ENCODE measurements at places on chromosomes 2 and 18.

GRCh38 chr2:145350011-145350410, 830.1 kb upstream of the ZEB2 start:
- no peak for DNase-seq

DNA sequence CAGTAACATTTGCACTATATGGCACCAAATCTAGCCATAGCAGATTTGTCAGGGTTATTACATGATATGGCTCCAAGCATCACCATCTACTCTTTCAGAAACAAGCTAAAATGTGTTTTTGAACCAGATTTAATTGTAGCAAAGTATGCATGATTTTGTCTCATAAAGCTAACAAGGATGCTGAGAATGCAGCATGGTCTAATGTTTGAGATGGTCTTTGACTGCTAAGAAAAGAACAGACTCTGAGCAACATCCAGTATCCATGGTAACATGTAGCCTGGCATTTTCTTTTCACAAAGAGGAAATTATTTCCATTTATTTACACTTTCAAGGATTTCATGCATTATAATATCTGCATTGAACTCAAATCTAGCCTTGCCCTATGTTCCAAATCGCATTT, 206.5 kb downstream of the PDE1A start:
- DNase-seq, result no peak

DNA sequence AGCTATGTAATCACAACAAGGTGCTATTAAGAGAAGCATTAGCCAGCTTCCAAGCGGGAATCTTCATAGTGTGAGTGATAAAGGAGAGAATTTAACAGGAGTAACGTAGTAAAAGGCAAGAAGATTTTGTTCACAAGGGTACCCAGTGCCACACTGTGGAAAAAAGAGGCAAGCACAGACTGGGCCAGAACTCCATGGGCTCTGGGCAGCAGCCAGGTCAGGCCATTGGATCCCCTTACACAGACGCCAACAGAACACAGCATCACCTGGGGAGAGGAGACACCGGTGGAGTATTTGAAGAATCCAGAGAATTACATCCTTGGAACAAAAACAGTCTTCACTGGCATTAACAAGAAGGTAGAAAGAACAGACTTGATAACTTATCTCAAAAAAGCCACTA, 21.2 kb downstream of the AMER3 start:
- DNase-seq, result no peak

- no peak for DNase-seq
These were observed 369.5 kb downstream of the PLCL1 start for GRCh38 chr2:198173864-198174263.

DNA sequence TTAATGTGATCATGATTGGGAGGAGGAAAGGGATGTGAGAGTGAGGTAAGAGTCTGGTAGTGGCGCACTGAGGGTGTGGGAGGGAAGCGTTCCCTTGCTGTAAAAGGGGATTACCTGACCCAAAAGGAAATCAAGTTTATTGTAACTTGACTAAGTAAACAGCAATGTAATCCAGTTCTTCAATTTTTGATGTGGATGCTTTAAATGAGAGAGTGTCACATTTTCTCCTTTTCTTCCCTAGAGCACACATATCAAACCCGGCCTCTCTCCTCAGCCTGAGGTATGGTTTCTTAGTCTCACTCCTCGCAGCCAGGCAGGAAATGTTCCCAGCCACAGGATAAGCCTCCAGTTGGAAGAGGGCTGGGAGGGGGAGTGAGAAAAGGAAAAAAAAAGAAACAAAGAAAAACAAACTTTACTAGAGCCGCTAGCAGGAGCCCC, 688 bp upstream of the ARHGAP28 start:
- DNase-seq, result no peak

- no peak for DNase-seq
These were observed 9.5 kb downstream of the CAPN14 start for GRCh38 chr2:31207790-31208189.

GRCh38 chr2:143401861-143402260, 272.6 kb downstream of the ARHGAP15 start:
- DNase-seq, result no peak

DNA sequence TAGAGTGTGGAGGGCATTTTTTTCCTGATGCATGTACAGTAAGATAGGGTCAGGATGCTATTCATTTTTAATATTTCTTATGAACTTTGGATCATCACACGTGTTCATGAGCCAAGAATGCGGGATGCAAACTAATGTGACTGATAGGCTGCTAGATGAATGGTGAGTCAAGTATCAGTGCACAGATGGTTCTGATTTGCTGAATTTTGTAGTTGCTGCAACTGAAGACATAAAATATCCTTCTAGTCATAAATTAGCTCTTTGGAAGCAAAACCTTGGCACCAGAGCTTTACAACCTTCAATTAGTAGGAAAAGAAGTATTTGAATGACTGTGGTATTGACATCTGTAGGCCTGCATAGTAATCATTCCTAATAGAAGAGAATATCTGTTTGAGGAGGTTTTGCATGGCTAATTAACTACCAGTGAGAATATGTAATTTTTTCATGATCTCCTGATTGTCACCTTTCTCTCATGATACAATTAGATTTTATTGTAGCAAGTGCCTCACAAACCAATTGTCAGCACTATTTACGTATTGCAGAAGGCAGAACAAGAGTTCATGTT, 94.0 kb downstream of the VRK2 start:
- no peak for DNase-seq

DNA sequence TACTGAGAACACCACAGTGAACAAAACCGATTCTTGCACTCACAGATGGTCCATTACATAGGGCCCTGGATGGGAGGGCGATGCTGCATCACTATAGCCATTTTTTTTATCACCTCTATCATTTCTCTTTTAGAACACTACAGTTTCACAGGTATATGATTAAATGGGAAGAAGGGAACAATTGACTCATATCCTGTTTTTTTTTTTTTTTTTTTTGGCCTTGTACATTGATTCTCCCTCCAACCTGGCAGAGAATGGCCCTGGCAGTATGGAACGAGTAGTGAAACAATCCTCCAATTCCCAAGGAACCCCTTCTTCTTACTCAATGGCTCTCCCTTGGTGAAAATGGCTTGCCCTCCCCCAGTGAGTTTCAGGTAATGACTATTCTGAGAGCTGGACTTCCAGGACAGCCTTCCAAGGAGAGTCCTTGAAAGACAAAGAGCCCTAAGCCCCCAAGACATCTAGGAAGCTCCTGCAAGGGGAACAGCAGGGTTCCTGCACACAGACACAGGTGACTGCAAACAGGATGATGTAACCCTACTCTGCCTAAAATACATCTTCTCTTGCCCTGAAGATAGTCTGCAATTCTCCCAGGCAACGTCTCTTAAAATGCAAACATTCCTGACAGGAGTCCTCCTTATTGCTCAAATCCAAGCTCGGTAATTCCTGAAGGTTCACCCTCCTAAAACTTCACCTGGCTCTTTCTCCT, 405.4 kb downstream of the SETBP1 start:
- no peak for DNase-seq

DNA sequence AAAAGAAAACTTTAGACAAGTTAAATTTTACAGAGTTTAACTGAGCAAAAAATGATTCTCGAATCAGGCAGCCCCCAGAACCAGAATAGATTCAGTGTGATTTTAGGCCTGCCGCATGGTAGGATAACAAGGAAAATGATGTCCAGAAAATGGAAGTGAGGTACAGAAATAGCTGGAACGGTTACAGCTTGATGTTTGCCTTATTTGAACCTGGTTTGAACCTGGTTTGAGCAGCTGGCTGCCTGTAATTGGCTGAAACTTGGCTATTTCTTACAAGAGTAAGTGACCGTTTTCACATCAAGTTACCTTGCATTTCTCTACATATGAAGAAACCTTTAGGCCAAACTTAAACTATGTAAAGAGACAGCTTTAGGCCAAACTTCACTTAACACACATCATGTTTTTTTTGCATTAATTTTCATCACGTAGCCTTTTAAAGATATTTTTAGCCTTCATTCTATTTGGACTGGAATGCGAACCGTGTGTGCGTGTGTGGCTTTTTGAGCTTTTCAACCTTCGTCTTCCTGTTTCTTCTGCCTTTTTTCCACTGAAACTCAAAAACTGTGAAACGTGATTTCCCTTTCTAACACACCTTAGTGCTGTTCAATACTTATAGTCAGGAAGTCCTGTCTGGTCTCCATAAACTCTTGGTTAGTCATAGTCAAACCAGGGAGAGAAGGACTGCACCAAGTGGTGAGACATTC, 4.5 kb upstream of the POLE4 start:
- DNase-seq, result no peak

- no peak for DNase-seq
These were observed 8.6 kb upstream of the PLEKHM3 start for GRCh38 chr2:208033701-208034502.

GRCh38 chr2:161160226-161161073, at the start of gene TANK:
TSS of gene TANK (plus strand) at chr2:161160428. CDS start at chr2:161179663, 19,235 bp downstream.
- DNase-seq, result peak; percentile 95

- peak; percentile 30 for DNase-seq
These were observed 728.6 kb upstream of the CDH2 start for GRCh38 chr18:28905509-28905908.

- DNase-seq, result no peak
These were observed 352.8 kb upstream of the GYPC start for GRCh38 chr2:126303113-126303512.

GRCh38 chr18:5958822-5959221, 63.5 kb upstream of the TMEM200C start:
- DNase-seq, result no peak

DNA sequence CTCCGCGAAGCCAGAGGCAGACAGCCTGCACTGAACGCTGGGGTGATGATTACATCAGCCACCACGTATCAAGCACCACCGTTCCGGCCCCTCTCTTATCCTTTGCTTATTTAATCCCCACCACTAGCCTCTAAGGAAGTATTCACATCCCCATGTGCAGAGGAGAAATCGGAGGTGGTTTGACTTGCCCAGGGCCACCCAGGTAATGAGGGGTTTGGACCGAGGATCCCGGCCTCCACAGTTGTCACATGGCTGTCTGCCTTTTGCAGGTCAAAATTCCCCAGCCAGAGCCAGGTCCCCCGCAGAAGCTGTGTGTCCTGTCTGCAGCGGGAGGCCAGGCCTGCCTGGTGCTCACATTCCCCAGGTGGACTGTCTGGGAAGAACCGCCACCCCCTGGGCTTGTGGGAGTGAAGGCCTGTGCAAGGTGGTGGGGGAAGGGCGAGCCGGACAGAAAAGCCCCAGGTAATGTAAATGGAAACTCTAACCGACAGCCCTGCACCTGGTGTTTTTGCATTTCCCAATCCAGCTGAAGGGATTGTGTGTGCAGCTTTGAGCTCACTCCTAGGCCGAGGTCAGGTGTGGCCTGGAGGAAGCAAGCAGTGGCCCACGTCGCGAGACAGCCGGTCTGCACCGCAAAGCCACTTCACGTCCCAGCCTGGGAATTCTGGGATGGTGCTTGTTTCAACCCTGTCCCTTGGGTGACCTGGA, 108.5 kb upstream of the ID2 start:
- no peak for DNase-seq

- DNase-seq, result no peak
These were observed 283.4 kb upstream of the PARD3B start for GRCh38 chr2:204261846-204262245.

GRCh38 chr2:64644458-64645382, 9.0 kb downstream of the SERTAD2 start:
- DNase-seq, result peak; percentile 91

- no peak for DNase-seq
These were observed 430.9 kb upstream of the KCNH7 start for GRCh38 chr2:163269374-163270021.

GRCh38 chr2:65377556-65378192, 54.7 kb downstream of the SPRED2 start:
- DNase-seq, result no peak

GRCh38 chr2:215967590-215968378, 45.6 kb downstream of the MREG start:
- peak; percentile 22 for DNase-seq

DNA sequence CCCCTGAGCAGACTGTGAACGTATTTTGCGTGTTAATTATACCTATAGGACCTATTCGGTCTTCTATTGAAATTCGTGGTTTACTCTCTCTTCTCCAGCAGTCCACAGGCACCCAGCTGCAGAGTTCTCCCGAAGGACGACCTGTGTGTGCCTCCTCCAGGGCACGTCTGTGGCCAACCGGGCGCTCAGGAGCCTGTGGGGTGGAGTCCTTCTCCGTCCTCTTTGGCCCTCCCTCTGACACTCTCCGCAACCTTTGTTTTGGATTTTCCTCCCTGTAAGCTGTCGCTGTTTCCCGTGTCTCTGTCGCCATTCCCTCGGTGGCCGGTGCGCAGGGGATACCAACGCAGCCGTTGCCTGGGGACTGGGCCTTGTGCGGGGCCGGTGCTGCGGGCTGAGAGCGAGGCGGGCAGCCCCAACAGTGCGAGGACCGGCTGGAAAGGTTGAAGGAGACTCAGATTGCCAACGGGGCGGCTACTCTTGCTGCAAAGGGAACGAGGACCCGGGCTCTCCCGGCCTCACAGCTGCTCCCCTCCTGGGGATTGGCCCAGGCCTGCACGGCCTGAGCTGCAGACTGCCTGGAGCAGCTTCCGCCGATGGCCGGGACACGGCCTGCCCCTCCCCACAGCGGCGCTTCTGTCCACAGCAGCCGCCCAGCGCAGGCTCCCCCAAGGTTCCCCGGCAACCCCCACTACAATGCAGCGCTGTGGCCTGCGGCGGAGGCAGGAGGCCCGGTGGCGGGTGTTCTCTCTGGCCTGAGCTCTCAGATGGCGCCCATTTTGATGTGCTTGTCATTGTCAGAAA, 221.0 kb downstream of the MTX2 start:
- DNase-seq, result no peak

DNA sequence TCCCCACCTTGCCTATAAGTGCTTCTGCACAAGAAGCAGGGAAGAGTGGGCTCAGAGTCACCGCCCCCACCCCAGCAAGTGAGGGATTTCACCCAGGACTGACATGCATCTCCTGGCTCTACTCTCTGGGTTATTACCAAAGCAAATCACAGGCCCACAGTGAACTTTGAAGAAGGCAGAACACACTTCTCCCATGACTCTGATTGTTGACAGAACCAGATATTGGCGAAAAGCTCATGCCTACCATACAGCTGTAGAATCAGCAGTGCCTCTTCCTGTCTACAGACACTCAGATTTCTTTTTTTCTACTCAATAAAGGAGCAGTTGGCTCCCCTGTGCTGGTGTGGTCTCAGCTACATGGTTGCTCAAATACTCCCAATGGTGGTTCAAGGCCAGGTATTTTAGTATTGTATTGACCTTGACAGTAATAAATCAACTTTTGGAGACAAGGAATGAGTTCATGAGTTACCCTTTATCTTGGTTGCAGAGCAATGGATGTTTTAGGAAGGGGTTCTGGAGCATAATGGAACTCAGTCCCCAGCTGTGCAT, 512.9 kb upstream of the ID2 start:
- no peak for DNase-seq

DNA sequence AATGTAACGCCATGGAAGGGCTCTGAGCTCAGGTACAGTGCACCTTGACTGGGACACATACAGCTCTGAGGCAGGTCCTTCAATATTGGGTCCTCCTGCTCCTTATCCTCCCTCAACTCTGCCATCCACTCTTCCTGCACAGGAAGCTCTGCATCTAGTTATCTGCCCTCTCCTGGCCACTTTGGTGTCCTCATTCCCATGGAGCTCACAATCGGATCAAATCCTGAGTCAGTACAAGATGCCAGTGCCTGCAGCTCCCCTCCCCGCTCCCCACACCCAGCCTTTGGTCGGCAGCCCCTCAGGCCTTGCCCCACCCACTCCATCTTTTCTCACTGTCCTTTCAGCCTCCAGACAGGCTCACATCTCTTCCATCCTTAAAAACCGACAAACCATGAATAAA, 58.0 kb downstream of the LRRFIP1 start:
- no peak for DNase-seq

All from hematopoietic multipotent progenitor cell (in vitro differentiated cells).